ENCODE measurements at places on chromosomes 11 and 22.

GRCh38 chr11:96052921-96053651, 129.2 kb upstream of the MTMR2 start:
- no peak for DNase-seq

DNA sequence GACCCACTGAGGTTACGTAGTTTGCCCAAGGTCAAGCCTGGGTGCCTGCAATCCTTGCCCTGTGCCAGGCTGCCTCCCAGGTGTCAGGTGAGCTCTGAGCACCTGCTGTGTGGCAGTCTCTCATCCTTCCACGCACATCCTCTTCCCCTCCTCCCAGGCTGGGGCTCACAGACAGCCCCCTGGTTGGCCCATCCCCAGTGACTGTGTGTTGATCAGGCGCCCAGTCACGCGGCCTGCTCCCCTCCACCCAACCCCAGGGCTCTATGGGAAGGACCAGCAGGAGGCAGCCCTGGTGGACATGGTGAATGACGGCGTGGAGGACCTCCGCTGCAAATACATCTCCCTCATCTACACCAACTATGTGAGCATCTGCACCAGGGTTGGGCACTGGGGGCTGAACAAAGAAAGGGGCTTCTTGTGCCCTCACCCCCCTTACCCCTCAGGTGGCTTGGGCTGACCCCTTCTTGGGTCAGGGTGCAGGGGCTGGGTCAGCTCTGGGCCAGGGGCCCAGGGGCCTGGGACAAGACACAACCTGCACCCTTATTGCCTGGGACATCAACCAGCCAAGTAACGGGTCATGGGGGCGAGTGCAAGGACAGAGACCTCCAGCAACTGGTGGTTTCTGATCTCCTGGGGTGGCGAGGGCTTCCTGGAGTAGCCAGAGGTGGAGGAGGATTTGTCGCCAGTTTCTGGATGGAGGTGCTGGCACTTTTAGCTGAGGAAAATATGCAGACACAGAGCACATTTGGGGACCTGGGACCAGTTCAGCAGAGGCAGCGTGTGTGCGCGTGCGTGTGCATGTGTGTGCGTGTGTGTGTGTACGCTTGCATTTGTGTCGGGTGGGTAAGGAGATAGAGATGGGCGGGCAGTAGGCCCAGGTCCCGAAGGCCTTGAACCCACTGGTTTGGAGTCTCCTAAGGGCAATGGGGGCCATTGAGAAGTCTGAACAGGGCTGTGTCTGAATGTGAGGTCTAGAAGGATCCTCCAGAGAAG, 1.6 kb downstream of the GSTP1 start:
- DNase-seq: no peak

- no peak for DNase-seq
Measured at GRCh38 chr11:134466610-134467567, 54.8 kb upstream of the B3GAT1 start.

- DNase-seq: no peak
Measured at GRCh38 chr11:24747275-24748251, 250.7 kb downstream of the LUZP2 start.

DNA sequence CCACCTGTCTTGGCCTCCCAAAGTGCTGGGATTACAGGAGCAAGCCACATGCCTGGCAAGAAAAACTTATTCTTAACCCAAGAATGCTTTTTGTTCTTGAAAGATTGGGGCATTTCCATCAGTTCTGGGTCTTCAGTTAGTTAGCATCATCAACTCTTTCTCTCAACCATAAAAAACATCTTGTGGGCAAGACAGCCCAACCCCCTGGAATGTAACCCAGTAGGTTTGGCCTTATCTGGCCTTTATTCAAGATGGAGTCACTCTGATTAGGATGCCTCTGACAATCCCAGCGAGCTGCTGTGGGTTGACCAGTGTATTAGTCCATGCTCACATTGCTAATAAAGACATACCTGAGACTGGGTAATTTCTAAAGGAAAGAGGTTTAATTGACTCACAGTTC, 9.2 kb upstream of the TPCN2 start:
- no peak for DNase-seq

DNA sequence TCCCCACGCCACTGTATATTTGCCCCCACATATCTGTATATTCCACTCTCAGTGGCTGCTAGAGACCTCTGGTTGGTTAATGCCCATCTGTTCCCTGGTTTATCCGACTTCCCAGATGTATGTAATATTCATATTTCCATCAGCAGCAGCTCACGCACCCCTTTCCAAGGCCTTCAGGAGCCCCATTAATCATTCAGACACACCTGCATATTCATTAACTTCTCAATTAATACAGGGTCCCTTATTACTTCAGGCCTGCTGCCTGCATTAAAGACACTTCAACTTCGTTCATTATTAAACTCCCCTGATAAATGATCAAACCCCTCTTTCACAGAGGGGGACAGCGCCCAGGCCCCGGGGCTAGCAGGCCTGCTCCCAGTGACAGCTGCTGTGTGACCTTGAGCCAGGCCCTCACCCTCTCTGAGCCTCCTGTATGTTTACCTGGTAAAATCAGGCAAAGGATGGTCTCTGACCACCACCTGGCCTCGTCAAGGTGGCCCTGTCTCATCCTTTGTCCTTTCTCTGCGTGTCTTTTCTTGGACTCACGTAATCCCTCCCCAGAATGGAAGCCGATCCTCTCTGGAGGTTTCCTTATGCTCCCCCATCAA, 34.5 kb downstream of the ELFN2 start:
- DNase-seq: no peak

- DNase-seq: no peak
Measured at GRCh38 chr22:21944871-21945270, 7.8 kb downstream of the PPM1F start.

GRCh38 chr11:116333001-116333535, 439.7 kb downstream of the BUD13 start:
- no peak for DNase-seq

GRCh38 chr11:59501931-59502330, 1.4 kb upstream of the OR4D11 start:
- no peak for DNase-seq

DNA sequence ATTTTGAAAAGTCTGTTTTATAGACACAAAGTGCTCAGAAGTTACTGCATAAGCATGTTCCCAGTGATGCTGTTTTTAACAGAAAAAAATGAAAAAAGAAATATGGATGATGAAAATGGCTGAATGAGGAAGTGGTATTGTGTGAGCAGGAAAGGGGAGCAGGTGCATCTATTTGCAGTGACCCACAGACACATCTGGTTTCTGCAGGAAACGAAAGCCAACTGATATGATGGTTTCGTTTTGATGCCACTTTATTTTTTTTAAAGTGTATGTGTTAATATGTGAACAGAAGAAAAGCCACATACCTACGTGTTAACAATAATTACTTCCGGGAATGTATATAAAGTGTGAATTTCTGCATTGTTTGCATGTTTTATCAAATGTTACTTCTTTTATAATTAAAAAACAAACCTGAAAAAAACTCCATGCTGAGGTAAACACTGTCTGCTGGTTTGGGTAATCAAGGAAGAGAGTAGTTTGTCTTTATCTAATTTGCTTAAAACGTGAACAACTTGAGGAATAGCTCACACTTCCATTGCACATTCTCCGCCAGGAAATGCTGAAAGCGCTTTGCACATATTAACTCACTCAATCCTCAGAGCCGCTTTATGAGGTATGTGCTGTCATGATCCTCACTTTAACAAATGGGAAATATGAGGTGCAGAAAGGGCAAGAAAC, 1335.9 kb downstream of the TBC1D22A start:
- no peak for DNase-seq

GRCh38 chr22:29867260-29867659, 15.7 kb upstream of the MTMR3 start:
- DNase-seq: no peak

DNA sequence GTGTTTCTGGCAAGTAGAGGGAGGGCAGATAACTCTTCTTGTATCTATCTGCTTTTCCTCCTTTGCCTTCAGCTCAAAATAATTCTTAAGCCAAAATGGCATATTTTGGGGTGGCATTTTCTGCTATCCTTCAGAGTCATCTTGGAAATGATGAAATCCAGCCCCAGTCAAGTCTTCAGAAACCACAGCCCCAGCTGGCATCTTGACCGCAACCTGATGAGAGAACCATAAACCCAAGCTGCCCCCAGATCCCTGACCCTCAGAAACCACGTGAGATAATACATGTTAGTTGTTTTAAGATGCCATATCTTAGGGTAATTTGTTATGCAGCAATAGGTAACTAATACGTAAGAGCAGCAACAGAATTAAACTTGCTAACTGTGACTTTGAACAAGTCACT, 15.1 kb upstream of the PAMR1 start:
- DNase-seq: no peak

- DNase-seq: no peak
Measured at GRCh38 chr11:123137431-123138224, 57.4 kb downstream of the CLMP start.

DNA sequence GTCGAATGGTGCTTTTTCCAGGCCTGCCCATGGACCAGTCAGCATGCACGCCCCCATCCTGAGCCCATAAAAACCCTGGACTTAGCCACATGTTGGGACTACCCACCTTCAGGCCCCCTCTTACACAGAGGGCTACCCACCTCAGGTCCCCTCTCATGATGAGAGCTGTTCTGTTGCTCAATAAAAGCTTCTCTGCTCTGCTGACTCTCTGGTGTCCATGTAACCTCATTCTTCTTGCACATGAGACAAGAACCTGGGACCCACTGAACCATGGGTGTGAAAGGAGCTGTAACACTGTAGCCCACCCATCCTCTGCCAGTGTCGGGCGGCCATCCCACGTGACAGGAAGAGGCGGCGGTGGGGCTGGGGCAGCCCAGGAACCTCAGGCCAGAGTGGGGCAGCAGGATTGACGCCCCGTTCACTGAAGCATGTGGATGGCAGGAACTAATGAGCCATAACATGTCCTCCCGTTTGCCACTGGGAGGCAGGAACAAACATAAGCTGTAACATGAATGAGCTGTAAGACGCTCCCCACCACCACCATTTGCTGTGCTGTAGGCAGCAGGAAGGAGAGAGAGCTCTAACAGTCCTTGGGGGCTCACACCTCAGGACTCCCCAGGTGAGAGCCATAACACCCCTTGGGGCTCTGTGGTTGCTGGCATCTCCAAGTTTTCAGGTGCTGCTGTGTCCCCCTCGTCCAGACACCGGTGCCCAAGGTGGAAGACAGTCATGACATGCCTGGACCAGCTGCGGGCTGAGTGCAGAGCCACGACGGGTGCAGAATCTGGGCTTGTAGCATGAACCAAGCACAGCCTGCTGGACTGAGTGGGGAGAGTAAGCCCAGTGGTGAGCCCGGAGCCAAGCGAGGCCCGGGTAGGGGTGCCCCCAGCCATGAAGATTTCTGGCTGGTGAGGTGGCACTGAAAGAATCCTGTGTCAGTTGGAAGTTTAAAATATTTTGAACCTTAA, 69.4 kb downstream of the MCHR1 start:
- DNase-seq: no peak

- DNase-seq: no peak
Measured at GRCh38 chr11:113324250-113324649, 9.9 kb downstream of the TTC12 start.

GRCh38 chr11:64712430-64713015, 10.5 kb downstream of the NRXN2 start:
- DNase-seq: no peak

DNA sequence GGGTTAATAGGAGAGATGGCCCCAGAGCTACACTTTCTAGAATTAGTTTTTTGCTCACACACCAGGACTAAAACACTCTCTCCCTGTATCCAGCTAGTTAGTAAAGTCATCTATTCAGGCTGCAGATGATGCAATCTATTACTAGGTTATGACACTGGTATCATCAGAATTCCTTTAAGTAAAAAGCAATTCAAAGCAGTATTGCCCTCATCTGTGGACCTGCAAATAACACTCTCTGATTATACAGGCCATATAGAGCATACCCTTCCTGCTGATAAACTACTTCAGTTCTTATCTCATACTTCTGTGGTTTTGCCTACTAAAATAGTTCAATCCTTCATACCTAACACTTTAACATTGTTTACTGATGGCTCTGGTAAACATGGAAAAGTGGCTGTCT, 13.5 kb upstream of the MTMR2 start:
- DNase-seq: no peak

DNA sequence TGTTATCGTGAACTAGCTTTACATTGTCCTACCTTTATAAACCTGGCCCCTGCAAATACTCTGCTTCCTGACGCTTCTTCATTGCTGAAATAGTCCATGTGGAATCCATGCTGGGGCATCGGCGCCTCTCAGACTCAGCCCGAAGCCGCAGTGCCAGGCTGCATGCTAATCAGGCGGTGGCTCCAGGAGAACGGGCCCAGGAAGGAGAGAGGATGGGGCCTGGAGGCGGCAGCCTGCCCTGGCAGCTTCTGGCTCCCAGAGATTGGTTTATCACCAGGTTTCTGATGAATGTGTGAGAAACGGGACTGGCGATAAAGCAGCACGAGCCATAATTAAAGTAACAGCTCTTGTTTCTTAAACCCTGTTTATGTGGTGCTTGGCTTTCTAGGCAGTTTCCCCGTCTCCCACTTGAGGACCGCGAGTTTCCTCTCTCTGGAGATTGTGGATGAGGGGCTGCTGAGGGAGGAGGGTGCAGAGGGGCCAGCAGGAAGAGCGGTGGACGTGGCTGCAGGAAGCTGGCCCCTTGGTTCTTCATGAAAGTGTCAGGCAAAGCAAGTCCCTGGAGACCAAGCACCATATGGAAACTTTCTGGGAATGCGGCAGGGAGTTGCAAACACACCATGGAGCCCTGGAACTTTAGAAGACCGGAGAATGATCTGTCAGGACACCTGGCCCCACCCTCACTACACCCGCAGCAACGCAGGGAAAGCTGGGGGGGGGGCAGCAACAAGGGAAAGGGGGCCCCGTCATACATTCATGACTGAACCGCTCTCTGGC, 93.4 kb downstream of the NTM start:
- DNase-seq: no peak

GRCh38 chr11:3825473-3826154, 15.1 kb downstream of the RHOG start:
- DNase-seq: no peak

DNA sequence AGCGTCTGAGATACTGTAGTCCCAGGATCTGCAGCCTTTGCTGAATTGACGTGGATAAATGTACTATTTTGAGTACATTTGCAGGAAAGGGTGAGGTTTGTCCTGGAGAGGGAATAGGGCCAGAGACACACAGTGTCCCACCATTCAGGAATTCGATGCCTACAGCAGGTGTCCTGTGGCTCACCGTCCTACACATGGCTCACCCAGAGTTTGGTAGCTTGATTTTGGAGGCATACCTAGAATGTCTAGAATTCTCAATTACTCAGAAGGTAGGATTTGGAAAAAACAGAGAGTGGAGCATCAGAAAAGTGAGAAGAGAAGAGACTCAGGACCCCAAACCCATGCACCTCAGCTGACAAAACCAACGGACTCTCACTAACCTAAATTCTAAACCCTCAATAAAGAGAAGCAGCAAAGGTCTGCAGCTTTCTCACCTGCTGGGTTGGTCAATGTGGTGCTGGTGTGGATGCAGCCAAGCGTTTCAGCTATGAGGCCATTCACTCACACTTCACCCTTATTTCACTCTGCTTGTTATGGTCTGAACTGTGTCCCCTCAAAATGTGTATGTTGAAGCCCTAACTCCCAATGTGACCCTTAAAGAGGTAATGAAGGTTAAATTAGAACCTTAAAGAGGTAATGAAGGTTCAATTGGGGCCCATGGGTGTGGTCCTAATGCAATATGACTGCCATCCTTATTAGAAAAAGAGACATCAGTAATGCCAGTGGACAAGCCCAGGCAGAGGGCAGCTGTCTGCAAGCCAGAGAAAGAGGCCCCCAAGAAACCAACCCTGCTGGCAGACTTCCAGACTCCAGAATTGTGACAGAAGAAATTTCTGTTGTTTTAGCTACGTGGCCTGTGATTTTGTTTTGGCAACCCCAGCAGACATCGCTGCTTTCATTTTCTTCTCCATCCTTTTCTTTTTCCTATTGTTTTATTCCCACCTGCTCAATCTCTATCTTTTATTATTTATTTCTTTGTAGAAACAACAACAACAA, 187.8 kb downstream of the SNX19 start:
- no peak for DNase-seq
